Prostate gland (tissue), 2 donors: ENCODE measurements at places on chromosomes 12 and 14. TPM values are rescaled to one million over a fixed set of nuclear protein-coding genes. Genes with fewer than 3 reads are reported as not detected.
A peak's percentile ranks its signal among the peaks of the same experiment; 100 is the strongest.

The RESF1 gene
- 27.6 TPM for total RNA-seq

The STAT6 gene
- 237 TPM for total RNA-seq

The BCAT1 gene
- total RNA-seq = 0.59 TPM

DNA sequence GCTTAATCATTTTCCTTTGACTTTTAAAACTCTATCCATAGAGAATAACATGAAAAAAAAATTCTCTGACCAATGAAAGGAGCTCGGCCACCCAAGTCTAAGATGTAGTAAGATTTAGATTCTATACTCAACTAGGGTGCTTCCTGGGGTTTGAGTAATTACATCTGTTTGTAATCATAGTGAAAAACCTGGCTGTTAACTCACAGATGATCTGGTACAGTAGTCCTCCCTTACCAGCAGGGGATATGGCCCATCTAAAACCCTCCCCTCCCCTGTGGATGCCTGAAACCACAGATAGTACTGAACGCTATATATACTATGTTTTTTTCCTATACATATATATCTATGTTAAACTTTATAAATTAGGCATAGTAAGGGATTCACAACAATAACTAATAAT lies 89.2 kb downstream of the DAAM1 start:
- DNase-seq = no peak

- DNase-seq = peak; percentile 92
Observed at GRCh38 chr14:77088219-77088618, 9.8 kb upstream of the CIPC start.

DNA sequence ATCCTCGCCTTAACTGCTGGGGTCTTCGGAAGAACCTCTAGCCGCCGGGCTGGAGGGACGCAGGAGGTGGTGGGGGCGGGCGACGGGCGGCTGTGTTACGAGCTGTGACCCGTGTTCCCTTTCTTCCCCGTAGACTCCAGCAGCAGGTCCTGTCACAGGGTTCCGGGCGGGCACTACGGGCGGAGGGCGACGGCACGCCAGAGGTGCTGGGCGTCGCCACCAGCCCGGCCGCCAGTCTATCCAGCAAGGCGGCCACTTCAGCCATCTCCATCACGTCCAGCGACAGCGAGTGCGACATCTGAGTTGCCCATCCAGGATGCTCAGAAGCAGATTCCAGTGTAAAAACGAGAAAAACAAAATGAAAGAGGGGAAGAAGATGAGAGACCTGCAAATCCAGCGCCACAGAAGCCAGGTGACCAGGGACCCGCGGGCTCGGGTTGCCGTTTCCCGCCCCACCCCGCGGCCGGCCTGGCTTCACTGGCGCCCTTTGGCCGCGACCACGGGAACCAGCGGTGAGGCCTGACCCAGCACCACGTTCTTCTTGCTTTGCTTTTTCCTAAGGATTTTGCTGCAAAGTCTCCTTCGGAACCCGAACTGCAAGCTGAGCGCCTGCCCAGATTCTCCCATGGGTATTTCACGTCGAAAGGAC lies 2.1 kb downstream of the SIX6 start:
- DNase-seq = no peak
